Natural killer cell treated with Interleukin-12 subunit alpha and Interleukin-12 subunit beta and Interleukin-15 and Interleukin-18, amount 100 ng/mL, for 72 hours (primary cell): ENCODE measurements at places on chromosomes 2 and 18.

- no peak for DNase-seq
Observed at GRCh38 chr18:35827903-35828275, 144.6 kb upstream of the RMP24 start.

DNA sequence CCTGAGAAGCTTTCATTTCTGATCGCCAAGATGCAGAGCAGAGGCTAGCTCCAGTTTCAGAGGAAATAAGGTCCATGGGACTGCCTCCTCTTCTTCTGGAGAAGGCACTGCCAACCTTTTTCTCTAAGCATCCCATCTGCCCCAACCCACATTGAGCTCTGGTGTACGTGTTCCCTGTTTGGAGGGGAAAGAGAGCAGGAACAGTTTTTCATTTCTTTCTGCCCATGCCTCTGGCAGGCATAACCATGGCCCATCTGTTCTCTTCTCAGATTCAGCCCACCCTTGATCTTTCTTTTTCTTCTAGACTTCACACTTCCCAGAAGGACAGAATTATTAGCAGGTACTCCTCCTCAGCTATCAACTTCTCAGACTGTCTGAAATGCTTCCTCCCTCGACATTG lies 1110.3 kb upstream of the KLHL29 start:
- no peak for DNase-seq

GRCh38 chr2:26934335-26934724 lies 36.1 kb upstream of the MAPRE3 start:
- DNase-seq: no peak

DNA sequence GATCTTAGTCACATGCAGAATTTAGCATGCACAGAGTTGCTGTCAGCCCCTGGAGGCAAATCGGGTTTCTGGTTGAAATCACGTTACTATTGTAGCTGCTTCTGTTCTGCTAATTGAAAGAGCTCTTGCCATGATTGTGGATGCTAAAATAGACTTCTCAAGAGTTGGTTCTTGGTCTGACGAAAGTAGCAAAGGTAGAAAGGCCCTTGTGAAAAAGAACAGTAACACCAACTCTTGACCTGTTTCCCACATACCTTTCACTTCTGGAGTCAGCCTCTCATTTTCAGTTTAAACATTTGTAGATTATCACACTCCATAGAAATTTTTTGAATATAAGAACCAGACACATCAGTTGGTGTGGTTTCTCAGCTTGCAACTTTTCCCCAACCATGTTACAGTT lies 110.0 kb upstream of the EPB41L3 start:
- DNase-seq: no peak

- no peak for DNase-seq
Observed at GRCh38 chr2:26725521-26725820, 32.9 kb downstream of the KCNK3 start.

DNA sequence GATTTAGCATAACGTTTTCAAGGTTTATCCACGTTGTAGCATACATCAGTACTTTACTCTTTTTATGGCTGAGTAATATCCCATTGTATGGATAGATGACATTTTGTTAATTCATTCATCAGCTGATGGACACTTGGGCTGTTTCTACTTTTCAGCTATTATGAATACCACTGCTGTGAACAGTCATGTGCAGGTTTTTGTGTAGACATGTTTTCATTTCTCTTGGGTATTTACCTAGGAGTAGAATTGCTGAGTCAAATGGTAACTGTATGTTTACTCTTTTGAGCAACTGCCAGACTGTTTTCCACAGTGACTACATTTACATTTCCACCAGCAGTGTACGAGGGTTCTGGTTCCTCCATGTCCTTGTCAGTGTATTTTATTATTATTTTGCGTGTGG lies 33.9 kb downstream of the COX7A2L start:
- DNase-seq: no peak

DNA sequence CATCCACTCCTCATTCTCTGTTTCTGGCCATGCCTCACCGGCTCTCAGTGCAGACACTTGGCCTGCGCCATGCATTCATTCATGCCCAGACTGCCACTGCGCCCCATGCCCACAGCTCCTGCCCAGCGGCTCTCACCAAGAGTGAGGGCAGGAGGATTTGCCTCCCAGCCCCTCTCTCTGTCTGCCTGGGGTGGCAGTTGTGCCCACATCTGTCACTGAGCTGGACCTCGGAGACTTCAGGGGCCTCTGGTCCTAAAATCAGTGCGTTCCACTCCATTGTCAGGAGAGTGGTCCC lies 75.1 kb downstream of the CIB4 start:
- DNase-seq: peak; percentile 16

GRCh38 chr2:84115173-84115857 lies 343.8 kb downstream of the SUCLG1 start:
- no peak for DNase-seq

- no peak for DNase-seq
Observed at GRCh38 chr18:23458830-23459529, 5.9 kb downstream of the RIOK3 start.

- DNase-seq: no peak
Observed at GRCh38 chr2:7377916-7378569, 460.8 kb downstream of the RNF144A start.

DNA sequence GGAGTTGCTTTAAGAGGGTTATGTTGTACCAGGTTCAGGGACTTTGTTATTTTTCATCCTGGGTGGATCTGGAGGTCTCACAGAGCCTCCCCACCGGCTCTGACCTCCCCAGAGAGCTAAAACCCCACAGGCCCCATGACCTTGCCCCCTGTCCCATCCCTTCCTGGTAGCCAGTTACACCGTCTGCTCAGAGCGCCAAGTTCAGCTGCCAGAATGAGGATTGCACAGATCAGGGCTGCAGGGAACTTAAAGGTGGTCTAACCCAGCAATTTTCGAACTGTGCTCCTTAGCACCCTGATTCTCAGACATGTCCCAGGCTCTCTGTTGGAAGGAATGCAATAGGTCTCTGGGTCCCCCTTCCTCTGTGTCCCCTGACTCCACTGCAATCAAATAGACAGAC lies 32.1 kb downstream of the ATOH8 start:
- no peak for DNase-seq

DNA sequence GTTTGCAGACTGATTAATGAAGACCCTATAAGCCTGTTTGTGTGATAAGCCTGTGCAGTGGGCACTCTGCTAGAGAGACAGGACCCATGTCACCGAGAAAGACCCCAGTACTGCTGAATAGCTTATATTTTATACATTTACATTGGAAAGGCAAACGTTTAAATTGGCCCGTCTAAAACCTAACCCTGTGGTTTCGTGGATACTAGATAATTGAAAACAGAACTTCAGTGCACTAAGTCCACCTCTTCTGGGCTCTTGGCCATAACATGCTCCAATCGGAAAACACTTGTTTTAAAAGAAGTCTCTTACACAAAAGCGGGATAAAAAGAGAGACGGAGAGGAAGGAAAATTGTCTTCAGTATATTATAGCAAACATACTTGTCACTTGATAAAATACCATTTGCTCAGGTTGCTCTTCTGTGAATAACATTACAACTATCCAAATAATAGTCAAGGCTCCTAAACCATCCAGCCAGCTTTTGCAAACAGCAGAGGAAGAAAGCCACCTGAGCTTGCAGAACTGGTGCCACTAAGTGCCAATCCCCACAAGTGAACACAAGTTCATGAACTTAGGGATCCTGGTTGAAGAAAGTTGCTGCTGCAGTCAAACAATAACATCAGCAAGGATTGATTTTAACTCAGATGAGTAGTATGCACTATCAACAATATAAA lies 218.4 kb upstream of the FN1 start:
- DNase-seq: no peak

DNA sequence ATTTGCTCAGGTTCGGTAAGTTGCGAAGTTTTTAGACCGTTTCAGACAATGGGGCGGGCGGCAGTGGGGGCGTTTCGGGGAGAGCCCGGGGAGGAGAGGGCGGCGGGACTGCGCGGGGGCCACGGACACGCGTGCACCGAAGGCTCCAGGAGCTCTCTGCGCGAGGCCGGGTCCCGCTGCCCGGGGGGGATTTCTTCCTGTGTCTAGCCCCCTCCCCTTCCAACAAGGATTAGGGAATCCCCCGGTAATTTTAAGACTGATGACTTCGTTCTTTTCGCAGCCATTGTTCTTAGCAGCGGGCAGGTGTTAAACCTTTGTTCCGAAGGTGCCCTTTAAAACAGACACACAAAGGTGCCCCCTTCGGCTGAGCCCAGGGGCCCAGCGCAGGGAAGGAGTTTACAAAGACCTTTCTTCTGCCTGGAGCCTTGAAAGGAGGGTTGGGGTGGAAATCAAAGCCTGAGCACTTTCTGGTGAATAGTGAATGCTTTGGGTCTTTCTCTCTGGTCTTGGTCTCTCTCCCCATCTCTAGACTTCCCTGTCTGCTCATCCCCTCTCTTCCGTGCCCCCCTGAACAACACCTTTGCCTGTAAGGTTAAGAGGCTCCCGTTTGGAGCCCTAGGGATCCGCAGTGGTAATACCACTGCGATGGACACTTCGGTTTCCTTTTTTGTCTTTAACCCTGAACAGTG lies 2.1 kb downstream of the TRIB2 start:
- DNase-seq: no peak

DNA sequence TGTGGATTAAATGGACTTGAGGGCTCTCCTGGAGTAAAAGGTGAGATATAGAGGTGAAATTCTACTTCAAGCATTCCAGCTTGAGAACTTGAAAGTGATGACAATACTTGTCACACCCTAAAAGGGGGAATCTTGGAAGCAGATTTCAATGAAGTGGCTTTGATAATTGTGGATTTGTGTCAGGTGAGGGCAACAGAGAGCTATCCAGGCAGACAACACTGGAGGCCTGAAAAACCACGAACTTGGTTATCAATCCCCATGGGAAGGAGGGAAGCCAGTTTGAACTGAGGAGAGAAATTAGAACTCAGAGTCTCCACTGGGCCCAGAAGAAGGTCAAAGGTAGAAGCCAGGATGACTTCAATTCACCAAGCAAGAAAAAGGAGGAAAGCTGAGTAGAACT lies 263.9 kb downstream of the FIGN start:
- no peak for DNase-seq

- no peak for DNase-seq
Observed at GRCh38 chr2:24771764-24772586, 21.2 kb downstream of the PTRHD1 start.

GRCh38 chr2:29629495-29629894 lies 291.9 kb downstream of the ALK start:
- DNase-seq: no peak

DNA sequence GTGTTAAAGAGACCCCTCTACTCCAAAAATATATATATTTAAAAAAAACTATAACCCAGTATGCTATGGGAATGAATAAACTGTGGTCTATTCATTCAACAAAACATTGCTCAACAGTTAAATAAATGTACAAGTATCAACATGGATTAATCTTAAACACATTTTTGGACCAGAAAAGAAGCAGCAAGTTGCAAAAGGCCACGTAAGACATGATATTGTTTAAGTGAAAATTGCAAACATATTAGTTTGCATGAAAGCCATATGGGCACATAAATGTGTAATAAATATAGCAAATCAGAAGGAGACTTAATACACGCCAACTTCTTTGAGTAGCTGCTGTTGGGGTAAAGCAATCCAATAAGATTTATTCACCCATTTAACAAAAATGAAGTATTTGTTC lies 321.5 kb downstream of the FBXO15 start:
- DNase-seq: no peak
